ENCODE measurements at places on chromosomes 11 and 22.

DNA sequence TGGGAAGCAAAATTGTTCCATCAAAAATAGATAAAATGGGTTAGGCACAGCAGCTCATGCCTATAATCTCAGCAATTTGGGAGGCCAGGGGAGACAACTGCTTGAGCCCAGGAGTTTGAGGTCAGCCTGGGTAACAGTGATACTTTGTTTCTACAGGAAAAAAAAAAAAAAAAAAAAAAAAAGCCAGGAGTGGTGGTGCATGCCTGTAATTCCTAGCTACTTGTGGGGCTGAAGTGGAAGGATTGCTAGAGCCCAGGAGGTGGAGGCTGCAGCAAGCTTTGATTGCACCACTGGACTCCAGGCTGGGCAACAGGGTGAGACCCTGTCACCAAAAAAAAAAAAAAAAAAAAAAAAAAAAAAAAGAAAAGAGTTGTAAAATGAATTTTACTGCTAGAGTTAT, 49.6 kb downstream of the KIF18A start:
- DNase-seq, result no peak

- no peak for DNase-seq
Observed at GRCh38 chr11:3225159-3225758, 6.6 kb upstream of the MRGPRG start.

DNA sequence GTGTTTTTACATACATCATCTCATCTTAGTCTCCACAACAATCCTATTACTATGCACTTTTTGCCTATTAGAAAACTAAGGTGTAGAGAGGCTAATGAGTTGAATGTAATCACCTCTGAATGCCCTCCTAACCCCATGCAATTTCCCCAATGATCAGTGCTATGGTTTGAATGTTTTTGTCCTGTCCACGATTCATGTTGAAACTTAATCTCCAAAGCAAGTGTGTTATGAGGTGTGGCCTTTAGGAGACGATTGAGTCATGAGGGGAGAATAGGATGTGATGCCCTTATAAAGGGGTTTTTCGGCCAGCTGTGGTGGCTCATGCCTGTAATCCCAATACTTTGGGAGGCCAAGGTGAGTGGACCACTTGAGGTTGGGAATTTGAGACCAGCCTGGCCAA, 2.0 kb upstream of the CCDC73 start:
- no peak for DNase-seq

- no peak for DNase-seq
Observed at GRCh38 chr11:68040957-68041591, 2.2 kb downstream of the TCIRG1 start.

DNA sequence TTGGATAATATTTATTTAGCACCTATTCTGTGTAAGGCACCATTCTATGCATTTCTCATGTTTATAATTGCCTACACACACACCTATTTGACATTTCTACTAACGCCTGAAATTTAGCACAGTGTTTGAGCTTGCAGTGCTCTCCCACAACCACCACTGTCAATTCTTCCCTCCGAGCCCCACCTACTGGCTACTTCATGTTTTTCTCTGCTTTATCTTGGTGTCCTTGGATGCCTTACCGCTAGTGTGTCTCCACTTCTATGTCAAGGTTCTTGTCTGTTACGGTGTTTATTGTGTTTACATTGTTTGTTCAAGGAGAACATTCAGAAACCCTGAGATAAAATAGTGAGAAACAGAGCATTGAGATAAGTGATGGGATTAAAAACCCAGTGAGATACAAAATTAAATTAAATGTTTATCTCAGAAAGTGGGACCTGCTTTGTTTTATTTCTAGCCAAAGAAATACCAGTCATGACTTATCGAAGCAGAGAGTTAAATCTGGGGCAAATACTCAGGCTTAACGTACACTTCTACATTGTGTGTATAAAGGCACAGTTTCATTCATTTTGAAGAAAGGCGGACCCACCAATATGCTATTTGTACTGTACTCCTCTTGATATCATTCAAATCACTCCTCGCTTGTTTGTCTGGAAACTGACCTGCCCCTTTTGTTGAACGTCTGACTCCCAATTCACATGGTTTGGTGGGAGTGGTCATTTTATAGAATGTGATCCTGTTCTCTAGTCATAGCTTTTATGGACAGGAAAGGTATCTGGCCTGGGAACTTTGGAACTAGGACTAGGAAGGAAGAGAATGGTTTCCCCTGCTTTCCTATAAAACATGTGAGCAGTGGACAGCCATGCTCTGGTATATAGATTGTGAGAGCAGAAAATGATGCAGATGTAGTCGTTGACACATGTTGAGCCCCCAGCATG, 39.2 kb upstream of the SLC36A4 start:
- DNase-seq, result no peak

DNA sequence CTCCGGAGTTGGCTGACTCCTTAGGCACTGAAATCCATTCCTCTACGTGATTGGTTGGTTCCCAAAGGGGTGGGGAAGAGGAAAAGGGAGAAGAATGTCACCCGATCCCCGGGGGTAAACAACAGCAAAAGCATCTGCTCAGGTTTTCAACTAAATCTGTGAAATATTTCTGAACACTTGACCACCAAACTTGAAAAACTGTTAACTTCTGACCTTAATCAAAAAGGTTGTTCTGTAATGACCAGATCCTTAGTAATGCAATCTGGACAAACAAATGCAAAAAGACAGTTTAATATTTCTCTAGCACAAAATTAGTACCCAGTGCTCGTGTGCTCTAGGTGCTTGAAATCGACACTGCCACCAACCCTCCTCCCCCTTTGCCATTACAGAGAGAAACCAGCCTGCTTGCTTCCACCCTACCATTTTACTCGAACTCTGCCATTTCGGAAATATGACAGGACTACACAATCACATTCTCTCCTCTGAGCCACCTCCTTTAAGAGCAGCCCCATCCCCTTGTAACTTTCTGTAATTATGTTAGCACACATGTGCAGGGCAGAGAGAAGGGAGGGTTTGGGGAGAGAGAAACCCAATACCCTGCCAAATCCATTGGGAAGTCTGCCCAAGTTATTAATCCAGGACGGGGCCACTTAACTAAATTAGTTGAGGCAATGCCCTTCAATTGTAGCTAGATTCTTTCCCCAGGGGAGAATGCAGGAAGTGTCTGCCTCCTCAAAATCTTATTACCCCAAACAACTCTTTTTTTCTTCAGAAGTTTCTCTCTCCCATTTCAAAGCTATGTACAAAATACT, 113.8 kb downstream of the RBFOX2 start:
- no peak for DNase-seq

DNA sequence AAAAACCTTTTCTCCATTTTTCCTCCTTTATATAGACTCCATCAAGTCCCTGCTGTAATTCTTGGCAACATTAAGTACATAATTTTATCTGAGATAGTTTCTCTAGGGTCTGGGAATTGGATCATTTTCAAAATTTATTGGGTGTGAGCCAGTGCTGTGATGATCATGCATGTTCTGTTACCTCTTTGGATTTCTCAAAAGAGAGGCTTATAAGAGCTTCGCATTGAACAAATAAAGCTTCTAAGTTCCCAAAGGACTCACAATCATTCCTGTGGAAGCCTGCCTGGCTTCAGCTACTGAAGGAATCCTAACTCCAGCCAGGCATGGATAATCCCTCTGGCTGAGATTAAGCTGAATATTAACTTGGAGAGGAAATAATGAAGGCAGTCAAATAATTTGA, 208.5 kb downstream of the RAB38 start:
- DNase-seq, result no peak

GRCh38 chr11:69041516-69041915, 7.2 kb upstream of the TPCN2 start:
- DNase-seq, result no peak

GRCh38 chr11:59285716-59286260, 72.9 kb upstream of the OR5AN1 start:
- DNase-seq, result no peak

DNA sequence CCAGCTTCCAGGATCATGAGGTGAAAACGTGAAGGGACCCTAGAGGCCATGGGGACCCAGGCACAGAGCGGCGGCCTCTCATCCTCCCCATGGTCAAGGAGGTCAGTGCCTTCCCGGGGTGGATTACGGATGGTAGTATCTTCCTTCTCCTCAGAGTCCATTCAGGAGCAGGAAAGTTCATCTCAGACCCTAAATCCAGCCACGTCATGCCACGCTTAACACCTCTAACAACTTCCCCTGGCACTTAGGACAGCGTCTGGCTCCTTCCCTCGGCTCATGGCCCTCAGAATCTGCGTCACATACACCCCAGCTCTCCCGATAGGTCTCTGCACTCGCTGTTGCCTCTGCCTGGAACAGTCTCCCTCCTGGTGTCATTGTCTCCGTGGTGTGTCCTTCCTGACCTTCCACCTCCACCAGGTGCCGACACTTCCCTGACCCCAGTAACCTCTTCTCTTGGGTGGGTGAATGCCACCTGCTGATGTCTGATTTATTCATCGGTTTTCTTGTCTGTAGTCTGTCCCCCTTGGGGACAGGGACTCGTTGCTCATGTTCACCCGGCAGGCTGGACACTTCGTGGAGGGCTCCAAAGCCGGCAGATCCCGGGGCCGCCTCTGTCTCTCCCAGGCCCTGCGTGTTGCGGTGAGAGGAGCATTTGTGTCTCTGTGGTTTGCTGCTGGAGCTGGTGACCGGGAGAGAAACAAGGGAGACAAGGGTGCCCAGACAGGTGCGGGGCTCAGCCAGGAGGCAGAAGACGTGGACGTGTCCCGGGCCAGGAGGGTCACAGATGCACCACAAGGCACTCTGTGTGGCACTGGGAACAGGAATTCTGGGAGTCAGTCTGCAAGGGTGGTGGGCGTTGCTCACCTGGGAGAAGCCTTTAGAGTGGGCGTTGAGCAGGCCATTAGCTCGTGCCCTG, 1.4 kb downstream of the MYEOV start:
- DNase-seq, result no peak

- no peak for DNase-seq
Observed at GRCh38 chr22:42883121-42883520, 26.0 kb upstream of the ARFGAP3 start.

DNA sequence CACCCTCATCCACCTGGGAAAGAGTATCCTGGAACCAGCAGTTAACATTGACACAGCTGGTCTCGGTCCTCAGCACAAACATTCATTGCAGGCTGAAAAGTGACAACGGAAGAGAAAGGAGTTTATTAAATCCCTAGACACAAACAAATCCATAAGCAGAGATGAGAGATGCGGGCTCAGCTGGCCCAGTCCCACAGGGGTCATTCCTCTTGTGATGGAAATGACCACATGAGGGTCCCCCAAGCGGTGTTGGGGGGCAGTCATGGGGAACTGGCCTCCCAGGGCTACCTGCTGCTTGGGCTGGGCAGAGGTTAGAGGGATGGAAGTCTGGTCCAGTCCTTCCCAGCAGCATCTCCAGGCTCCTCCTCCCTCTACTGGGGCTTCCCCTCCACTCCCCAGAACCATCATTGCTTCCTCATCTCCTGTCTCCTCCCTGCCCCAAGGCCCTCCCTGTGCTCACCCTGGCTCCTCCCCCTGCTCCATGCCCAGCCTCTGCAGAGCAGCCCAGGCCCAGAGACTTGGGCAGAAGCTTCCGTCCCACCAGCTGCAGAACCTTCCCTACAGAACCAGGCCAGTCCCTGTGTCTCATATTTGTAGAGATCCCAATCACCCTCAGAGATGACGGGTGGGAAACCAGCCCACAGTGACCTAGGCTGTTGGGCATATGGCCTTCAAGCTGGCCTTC, 5.4 kb upstream of the IGLL5 start:
- DNase-seq, result no peak

GRCh38 chr11:125871391-125872137, 15.9 kb upstream of the HYLS1 start:
- DNase-seq, result no peak

DNA sequence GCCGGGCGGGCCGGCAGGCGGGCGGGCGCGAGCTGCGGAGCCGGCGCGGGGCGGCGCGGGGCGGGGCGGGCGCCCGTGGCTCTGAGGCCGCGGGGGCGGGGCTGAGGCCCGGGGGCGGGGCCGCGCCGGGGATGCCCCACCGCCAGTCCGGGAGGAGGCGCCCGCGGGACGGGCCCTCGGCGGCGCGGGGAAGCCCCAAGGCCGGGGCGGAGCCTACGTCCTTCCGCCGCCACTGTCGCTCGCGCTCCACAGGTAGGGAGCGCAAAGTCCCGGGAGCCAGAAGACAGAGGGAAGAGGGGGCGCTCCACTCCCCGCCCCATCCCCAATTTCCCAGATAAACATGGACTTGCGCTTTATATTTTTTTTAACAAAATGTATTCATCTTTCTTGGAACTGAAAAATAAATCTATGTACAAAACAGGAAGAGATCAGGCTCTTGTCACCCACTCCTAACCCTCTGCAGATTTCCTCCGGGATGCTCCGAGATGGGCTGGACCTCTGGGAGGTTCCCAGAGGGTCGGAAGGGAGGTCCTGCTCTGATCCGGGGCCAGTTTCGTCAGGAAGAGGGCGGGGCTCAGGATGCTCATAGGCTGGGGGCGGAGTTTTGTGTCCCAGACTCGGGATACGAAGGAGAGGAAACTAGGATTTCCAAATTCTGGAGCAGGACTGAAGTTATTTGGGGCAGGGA, at the start of gene MAP4K2:
Gene MAP4K2 (minus strand): TSS at position 57 of the 688 bp plus-strand sequence. CDS start 65 bp downstream, outside the sequence.
- peak; percentile 44 for DNase-seq

- DNase-seq, result no peak
Observed at GRCh38 chr11:2368178-2368850, 8.8 kb upstream of the CD81 start.

DNA sequence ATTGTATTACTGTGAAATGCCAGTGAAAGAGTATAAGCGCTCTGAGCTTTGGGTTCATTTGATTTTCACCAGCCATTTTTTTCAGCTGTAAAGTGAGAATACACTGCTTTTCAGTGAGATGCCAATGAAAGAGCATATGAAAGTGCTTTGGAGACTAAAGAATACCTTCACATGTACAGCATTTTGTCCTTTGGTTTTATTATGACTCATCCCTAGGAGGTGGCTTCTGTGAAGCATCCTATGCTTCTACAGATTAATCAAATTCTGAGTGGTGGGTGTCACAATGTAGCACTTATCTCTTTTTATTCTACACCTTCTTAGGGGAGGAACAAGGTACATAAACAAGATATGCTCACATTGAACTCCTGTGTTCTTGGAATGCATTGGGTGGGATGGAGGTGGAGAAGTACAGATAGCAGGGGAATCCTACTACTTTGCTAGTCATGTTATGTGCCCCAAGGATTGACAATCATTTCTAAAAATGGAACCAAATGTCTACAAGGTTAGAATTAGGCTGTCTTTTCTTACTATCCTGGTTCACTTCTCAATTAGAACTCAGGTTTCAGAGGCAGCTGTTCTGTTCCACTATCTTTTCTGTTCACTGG, 18.7 kb downstream of the TRIM44 start:
- DNase-seq, result no peak

DNA sequence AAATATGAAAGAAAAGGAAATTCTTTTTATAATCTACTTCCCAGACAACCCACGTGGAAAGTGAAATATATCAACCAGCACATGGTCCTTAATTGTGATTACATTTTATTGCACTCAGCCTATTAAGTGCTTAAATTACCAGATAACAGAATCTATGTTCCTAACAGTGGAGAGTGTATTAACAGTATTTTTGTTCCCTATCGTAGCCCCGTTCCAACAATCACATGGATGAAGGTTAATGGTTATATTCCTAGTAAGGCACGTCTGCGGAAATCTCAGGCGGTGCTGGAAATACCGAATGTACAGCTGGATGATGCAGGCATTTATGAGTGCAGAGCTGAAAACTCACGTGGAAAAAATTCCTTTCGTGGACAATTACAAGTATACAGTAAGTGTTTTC, 626.1 kb upstream of the ARHGAP42 start:
- DNase-seq, result no peak

- DNase-seq, result no peak
Observed at GRCh38 chr11:6894097-6894496, 1.8 kb upstream of the OR2D2 start.

- no peak for DNase-seq
Observed at GRCh38 chr22:48279461-48279756, 1517.0 kb downstream of the TBC1D22A start.

- DNase-seq, result no peak
Observed at GRCh38 chr11:94737171-94737611, 31.0 kb upstream of the AMOTL1 start.

- no peak for DNase-seq
Observed at GRCh38 chr11:57324154-57324885, 432 bp downstream of the TNKS1BP1 start.
